ENCODE measurements at places on chromosomes 6 and 20. TPM values are rescaled to one million over a fixed set of nuclear protein-coding genes. Genes with fewer than 3 reads are reported as not detected.

Gene SMIM28
- not detected for total RNA-seq

DNA sequence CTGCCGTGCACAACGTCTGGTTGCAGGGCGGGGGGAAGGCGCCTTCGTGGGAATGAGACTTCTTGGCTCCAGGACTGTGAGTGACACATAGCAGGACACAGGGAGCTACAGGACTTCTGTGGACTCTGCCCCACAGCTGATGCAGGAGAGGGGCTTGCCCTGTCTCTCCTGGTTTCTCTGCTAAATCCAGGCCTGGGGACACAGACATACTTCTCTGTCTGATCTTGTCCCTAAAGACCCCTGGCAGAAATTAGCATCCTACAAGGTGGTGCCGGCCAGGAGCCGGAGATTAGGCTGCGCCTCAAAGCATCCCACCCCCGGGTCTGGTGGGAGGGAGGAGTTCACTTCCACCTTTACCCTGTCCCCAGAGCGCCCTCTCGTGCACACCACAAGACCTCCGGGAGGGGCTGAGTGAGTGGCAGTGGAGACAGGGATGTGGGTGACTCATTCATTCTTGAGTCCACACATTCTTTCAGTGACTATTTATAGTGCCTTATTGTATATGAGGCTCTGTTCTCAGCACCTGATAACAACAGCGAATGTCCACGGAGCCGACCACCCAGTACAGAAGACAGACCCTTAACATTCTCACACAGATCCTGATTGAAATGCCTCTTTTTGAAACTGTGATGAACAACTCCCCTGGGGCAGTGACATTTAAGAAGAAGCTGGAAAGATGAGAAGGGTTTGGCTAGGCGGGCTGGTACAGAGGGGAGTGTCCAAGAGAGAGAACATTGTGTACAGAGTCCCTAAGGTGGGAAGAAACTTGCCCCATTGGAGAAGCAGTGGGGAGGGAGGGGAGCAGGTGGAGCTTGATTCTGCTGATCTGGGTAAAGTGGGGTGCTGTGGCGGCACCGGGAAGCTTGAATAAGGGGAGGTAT, 39.0 kb downstream of the GMPR start:
- DNase-seq, result peak; percentile 89

- no peak for DNase-seq
Observed at GRCh38 chr6:41037107-41037900, 1.7 kb downstream of the UNC5CL start.

- DNase-seq, result no peak
Observed at GRCh38 chr6:134041093-134041492, 11.3 kb downstream of the SLC2A12 start.

- peak; percentile 42 for DNase-seq
Observed at GRCh38 chr6:36544228-36544627, 3.1 kb downstream of the STK38 start.

GRCh38 chr6:39344821-39345280, 22.3 kb upstream of the KCNK16 start:
- no peak for DNase-seq

DNA sequence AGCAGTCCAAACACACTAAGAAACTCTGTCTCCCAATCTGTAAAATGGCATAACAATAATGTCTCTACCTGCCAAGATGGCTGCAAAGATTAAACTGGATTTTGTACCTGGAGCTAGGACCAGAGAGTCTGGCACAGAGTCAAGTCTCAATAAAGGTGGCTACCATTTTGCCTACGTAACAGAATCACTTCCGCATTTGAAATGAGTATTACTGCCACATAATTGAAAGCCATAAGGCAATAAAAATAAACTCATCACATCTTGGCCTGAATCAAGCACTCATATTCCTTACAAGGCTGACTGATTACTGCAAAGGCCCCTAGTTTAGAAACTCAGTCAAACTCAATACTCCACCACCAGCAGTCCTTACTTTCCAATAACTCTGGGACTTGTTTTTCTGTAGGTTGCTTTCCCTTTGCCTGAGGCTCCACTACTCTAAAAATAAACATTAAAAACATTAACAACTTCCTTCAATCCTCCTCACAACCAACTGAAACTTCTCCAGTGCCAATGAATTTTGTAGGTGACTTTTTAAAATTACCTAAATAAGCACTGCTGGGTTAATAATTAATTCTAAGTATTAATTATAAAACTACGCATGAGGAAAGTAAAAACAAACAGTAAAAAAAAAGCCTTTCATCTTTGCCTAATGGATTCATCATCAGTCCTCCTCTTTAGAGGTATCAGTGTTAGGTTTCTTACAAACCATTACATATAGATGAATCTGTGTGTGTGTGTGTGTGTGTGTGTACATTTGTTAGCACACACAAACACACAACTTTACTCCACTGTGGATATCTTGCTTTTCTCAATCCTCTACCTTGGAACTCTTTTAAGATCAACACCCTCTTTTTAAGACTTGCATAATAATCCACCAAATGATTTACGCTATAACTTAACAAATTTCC, 3.7 kb downstream of the KIF16B start:
- no peak for DNase-seq
